COLO829 (cell line): ENCODE measurements at places on chromosomes 7 and 10.

DNA sequence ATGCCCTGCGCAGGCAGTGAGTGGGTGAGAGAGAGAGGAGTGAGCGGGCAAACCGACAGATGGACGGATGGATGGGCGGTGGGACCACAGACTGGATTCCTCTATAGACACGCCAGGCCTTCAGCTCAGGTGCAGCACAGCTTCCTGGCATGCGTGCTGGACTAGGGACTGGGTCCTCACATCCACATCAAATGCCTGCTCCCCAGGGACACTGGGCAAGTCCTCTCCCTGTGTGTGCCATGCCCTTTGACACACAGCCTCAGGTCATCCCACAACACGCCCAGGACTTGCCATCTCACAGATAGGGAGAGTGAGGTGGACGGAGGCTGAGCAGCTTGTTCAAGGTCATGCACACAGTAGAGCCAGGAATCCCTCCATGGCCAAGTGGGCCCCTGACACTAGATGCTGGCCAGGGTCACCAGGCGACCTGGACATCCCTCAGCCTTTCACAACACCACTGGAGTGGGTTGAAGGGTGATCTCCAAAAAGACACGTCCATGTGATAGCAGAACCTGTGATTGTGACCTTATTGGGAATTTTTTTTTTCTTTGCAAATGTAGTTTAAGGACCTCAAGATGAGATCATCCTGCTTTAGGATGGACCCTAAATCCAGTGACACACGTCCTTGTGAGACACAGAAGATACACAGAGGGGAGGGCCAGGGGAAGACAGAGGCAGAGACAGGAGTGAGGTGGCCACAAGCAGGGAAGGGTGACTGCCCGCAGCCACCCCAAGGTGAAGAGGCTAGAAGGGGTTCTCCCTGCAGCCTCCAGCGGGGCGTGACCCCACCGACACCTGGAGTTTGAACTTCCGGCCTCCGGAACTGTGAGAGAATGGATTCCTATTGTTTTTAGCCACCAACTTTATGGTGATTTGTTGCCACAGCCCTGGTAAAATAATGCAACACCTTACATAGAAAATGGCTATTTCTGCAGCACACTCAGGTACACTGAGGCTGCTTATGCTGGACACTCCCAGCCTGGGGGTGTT lies 155.0 kb upstream of the CHST15 start:
- no peak for DNase-seq

DNA sequence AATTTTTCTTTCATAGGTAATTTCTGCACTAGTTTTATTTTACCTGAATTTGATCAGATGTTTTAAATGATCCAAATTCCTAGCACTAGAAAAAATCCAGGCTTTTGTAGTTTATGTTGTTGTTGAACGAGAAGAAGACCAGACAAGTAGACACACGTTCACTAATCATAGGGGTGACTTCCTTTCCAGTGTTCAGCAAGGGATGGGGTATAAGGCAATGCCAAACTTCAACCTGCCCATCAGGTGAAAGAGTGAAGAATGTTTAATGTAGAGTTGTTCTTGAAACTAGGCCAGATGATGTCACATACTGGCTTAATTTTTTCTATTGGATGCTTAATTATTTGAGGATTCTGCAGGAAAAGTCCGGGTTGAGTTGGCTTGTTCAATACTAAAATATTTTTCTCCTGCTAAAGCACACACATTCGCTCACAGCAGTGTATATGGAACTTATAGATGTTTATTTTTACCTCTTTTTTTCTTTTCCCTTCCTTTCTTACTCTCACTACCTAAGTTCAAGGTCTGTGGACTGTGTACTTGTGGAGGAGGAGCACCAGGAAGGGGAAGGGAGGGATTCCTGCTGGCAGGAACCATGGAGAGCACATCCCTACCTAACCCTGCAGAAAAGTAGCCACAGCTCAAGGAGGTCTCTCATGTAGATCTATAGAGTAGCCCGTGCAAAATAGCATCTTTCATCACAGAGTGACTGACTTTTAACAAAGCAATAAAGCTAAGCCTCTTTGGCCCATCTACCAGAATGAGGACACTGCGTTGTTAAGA lies 23.1 kb upstream of the AKR1E2 start:
- DNase-seq, result no peak

GRCh38 chr10:12420530-12421120 lies 71.3 kb downstream of the CAMK1D start:
- DNase-seq, result no peak

GRCh38 chr10:20957744-20958143 lies 60.6 kb upstream of the NEBL start:
- DNase-seq, result no peak

GRCh38 chr7:135499818-135500217 lies 10.1 kb downstream of the CNOT4 start:
- DNase-seq, result no peak

GRCh38 chr7:1224086-1224716 lies 8.5 kb upstream of the UNCX start:
- DNase-seq, result no peak

GRCh38 chr10:32004161-32004591 lies 52.0 kb downstream of the KIF5B start:
- peak; percentile 39 for DNase-seq

DNA sequence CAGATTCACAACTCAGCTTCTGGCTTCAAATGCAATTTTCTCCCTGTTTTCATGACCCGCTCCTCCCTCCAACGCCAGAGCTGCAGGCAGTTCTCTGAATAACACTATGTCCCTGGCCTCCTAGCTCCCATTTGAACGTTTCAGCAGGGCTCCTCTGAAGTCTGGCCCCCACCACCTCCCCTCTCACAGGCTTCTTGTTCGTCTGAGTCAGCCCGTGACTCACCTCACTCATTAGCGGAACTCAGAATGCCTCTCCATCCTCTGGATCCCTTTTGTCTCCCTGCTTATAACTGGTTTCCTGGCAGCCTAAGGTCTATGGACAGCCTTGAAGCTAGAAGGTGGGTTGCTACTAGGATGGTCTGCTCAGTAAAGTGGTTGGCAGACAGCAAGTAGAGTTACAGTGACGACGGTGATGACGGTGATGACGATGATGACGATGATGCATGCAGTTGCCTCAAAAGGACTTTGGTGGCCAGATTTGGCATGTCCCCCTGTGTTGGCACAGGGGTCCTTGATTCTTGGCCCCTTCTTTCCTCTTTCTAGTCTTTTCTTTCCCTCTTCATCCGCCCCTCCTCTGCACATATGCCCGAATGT lies 83.3 kb upstream of the MKLN1 start:
- peak; percentile 96 for DNase-seq

- no peak for DNase-seq
Observed at GRCh38 chr10:124737221-124737620, 7.0 kb downstream of the FAM53B start.

- no peak for DNase-seq
Observed at GRCh38 chr10:47449979-47450378, 33.9 kb downstream of the ANXA8 start.

- DNase-seq, result no peak
Observed at GRCh38 chr7:105614341-105614840, 33.1 kb upstream of the EFCAB10 start.

GRCh38 chr10:5595095-5595494 lies 70.3 kb downstream of the CALML3 start:
- DNase-seq, result no peak

- no peak for DNase-seq
Observed at GRCh38 chr10:12605580-12606405, 256.4 kb downstream of the CAMK1D start.

DNA sequence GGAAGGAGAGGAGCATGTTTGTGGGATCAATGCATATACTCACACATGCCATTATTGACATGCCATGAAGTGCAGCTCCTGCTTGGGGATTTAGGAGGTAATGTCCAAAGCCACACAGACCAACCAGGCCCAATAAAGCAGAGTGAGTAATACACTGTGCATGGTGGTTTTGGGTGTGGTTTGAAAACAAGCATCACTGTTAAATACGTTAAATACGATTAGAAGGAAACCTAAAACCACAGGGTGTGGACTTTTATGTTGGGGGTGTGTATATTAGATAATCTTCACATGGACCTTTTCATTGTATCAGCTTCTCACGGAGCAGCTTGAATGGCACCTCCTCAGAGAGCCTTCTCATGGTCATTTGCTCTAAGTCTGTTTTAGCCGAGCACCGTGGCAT lies 10.4 kb upstream of the EIF3A start:
- no peak for DNase-seq

DNA sequence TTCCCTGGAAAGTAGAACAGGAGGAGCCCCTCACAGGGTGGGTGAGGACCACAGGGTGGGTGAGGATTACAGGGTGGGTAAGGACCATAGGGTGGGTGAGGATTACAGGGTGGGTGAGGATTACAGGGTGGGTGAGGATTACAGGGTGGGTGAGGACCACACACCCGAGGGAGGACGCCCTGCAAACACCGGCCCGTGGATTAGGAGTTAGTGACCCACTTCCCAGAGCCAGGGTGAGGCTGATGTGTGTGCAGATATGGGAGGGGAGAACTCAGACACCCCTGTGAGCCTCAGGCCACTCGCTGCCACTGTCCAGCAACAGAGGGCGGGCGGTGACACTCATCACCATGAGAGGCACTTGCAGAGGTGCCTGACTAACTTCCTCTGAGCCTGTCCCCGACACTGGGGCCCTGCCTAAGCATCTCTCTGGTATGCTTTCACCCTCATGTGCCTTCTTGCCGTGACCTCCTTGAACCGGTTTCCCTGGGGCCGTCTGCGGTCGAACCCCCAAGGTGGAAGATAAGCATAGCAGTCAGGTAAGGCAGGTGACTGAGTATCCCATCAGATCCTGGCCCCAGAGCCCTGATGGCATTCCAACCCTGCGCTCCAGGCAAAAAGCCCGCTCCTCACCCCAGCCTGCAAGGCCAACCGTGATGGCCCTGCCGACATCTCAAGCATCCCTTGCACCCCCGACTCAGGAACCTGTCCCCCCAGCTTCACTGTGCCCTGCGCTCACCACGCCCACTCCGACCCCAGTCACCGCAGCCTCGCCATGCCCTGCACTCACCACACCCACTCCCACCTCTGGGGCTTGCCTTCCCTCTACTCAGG lies 74.1 kb downstream of the FAM53B start:
- DNase-seq, result no peak

DNA sequence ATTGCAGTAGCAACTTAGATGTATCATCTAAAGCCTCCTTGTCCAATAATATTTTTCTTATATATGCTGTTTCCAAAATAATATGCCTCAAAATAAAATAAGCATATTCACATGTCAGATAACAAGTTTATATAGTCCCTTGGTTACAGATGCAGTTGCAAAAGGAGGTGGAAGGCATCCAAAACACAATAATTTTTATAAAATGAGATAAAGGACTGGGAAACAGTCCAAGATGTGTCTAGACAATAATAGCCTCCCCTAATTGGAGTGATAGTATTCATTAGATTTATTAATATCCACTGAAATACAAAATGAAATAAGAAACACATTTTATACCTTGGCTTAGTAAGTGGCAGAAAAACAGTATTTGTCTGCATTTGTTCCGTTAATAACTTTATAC lies 30.3 kb downstream of the BCAP29 start:
- DNase-seq, result no peak

DNA sequence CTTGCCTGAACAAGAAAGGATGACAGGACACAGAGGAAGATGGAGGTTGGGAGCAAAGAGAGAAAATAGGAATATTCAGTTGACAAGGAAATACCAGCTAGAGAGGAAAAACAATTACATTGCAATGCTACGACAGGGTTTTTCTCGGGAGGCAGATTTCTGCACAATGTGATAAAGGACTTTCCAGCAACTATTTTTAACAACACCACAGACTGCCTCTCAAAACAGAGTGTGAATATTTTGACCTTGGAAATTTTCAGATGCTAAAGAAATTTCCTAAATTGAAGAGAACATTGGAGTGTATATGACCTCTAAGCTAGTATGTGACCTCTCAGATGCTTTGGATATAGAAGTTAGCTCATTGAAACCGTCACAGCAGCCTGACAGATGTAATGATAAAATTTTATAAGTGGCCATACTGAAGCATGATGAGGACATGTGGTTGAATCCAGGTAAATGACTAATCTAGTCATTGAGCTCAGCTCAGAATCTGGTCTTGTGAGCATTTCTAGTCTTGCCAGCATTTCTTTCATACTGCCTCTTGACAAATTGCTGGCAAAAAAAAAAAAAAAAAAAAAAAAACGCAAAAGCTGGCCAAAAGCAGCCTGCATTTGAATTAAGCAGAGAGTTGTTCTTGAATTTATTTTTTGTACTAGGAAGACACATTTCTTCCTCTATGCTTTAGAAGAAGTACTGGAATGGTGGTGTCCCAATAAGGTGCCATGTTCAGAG lies 24.4 kb downstream of the GPR141 start:
- no peak for DNase-seq

GRCh38 chr10:79038841-79039201 lies 29.9 kb upstream of the ZMIZ1 start:
- DNase-seq, result no peak

DNA sequence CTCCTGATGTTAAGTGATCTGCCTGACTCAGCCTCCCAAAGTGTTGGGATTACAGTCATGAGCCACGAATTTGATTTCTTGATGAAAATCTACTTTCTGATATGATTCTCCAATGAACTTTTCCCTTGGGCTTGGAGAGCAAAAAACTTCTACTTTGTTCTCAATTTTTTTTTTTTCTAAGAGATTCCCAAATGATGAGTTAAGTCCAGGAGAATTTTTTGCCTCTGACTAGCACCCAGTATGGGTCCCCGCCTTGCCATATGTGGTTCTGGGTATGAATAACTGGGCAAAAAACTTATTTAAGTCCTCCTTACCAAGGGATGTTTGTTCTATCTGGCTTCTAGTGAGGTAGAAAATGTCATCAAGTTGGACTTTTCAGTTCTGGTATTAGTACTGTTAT lies 147.9 kb upstream of the LYZL1 start:
- DNase-seq, result no peak

DNA sequence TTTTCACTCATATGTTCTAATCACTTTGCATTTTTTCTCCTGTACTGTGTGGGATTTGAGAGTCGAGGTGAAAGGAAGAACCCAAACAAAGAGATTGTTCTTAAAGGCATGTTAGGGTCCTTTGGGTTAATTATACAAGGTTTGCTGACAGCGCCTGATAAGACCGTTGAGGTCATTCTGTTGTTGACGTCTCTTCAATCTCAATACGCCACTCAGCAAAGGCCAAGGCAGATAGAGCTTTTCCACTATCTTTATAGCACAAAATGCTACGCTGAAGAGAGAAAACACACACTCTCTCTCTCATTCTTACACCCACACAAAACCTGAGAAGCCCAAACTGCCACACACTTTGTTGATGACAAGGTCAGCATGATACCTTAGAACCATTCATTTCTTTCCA lies 228.7 kb downstream of the CNTNAP2 start:
- no peak for DNase-seq

DNA sequence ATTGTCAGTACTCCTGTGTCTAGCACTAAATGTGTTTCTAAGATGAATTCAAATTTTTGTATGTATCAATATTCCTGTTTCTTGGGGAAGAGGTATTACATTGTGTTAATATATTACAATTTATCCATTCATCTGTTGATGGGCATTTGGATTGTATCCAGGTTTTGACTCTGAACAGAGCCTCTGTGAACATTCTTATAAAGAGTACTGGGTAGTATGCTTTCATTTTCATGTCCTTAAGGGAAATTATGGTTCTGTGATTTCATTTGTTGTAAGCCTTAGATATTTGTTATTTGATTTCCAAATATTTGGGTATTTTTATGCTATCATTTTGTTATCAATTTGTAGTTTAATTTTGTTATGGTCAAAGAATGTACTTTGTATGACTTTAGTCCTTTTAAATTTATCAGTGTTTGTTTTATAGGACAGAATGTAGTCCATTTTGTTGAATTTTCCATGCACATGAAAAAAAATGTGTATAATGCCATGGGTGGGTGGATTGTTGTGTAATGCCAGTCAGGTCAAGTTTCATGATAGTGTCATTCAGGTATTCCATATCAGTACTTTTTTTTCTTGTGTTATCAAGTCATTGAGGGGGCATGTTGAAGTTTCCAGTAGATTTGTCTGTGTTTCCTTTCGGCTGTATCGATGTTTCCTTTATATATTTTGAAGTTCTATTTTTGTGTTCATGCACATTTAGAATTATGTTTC lies 38.4 kb downstream of the STAM start:
- DNase-seq, result peak; percentile 59
